ENCODE measurements at places on chromosomes 4 and X.

DNA sequence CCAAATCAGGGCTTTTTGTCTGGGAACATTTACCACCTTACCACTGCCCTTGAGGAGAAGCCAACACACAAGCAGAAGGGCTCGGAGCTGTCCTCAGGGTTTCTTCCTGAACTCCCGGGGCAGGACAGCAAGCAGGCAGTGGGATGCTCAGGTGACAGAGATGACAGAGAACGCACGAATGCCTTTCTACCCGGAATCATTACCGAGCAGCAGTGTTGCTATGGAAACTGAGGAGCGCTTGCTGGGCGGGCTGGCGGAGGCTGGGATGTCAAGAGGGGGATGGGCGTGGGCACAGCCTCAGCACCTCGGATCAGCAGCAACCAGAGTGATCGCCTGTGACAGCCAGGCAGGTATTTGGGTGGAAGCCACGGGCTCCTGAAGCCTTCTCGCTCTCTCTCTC is 17.8 kb downstream of the SSR4 start:
- DNase-seq: no peak

DNA sequence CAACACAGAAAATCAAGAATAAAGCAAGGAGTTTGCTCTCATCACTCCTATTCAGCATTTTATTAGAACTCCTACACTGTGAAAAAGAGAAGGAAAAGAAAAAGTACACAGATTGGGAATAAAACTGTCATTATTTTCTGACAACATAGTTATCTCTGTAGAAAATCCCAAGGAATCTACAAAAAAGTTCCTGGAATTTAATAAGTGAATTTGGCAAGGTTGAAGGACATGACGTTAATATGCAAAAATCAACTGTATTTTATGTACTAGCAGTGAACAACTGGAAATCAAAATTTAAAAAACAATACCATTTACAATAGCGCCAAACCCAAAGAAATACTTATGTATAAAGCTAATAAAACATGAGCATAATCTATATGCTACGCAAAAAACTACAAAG is 26.3 kb downstream of the CHIC2 start:
- no peak for DNase-seq

- DNase-seq: no peak
Measured at GRCh38 chrX:1928805-1929204, 313.9 kb downstream of the ASMT start.

- DNase-seq: no peak
Measured at GRCh38 chr4:73433140-73433539, 2.9 kb upstream of the AFP start.

- peak; percentile 63 for DNase-seq
Measured at GRCh38 chrX:69093960-69094871, 71.0 kb downstream of the PJA1 start.

DNA sequence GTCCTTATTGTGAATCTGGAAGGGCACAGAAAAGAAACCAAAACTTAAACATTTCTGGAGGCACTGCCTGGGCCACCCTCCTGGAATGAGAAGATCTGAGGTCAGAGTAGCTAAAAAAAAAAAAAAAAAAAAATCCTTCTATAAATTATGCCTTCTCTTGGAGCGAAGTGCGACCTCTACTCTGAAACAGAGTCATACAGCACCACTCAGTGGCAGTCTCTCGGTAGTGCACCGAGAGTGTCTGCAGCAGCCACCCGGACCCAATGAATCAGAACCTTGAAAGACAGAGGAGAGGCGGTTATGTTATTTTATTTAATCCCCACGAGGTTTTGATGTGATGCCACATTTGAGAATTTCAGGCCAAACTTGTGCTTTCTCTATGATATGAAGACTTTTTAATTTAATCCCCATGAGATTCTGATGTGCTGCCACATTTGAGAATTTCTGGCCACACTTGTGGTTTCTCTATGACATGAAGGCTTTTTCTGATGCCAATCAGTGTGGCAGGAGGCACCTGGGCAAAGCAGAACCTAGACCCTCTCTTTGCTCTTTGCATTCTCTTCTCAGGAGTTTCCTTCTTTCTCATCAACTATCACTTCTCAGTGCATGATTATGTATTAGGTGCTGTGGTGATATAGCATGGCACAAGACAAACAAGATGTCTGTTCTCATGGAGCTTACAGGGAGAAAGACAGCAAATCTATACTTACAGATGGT is 5.6 kb upstream of the CT47C1 start:
- DNase-seq: peak; percentile 63

Measured in EH (cell line).